ENCODE measurements at places on chromosomes 6 and 20. TPM values are rescaled to one million over a fixed set of nuclear protein-coding genes. Genes with fewer than 3 reads are reported as not detected.

The BEND6 gene
- total RNA-seq, result 9.0 TPM

The DSP gene
- 67.4 TPM for total RNA-seq

The FOXF2 gene
- total RNA-seq, result 2.7 TPM

GRCh38 chr20:39939241-39939865 is 749.7 kb downstream of the MAFB start:
- DNase-seq, result peak; percentile 1

GRCh38 chr6:139996253-139996834 is 621.9 kb upstream of the CITED2 start:
- DNase-seq, result peak; percentile 25

DNA sequence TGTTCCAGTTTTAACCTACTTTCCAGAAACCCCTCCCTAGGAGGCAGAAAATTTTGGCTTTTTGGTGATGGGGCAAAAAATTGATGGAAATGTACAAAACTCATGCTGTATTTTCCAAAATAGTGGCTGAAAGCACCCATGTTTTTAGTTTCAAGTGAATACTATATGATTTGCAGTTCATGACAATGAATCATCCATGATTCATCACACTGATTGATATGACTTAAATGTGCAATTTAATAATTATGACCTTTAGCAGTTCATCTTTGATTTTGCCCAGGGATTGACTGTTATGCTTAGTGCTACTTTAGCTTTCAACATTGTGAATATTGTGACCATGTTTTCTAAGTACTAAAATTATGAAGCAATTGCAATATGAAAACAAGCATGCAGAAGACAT is 478.7 kb downstream of the HTR1B start:
- DNase-seq, result no peak

DNA sequence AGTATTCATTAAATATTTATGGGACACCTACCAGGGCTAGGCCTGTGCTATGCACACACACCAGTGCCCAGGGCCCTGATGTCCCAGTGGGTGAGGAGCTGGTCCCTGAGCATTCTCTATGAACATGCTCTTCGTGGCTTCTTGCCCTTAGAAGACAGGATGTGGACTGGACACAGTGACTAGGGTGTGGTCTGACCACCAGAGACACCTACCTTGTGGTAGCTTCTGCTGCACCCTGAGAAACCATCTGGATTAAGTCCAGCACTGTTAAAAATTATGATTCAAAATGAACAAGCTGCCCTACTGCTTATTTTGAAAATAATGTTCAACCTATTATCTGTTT is 112.9 kb upstream of the RPS6KA2 start:
- no peak for DNase-seq

GRCh38 chr6:92376691-92377090 is 1042.7 kb downstream of the EPHA7 start:
- DNase-seq, result no peak

DNA sequence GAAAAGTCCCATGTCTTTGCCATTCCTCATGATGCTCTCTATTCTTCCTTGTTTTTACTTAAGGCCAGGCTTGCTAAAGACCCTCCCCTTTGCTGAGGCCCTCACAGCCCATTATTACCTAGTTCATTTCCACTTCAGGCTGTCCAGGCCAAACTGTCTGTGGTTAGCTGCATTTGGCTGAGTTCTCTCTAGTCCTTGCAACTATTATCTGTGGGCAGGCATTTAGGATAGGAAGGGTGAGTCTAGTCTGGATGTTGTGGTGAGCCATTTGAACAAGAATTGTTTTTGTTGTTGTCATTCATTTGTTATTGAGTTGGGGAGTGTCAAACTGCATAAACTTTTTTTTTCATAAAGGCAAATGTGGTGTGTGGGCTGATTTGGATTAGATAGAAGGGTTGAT is 182.4 kb downstream of the CD109 start:
- DNase-seq, result no peak

GRCh38 chr6:150118627-150119026 is 24.2 kb upstream of the PPP1R14C start:
- DNase-seq, result no peak

Data from Daoy (cell line).